GM13976 (cell line): ENCODE measurements at places on chromosomes 2 and 18.

DNA sequence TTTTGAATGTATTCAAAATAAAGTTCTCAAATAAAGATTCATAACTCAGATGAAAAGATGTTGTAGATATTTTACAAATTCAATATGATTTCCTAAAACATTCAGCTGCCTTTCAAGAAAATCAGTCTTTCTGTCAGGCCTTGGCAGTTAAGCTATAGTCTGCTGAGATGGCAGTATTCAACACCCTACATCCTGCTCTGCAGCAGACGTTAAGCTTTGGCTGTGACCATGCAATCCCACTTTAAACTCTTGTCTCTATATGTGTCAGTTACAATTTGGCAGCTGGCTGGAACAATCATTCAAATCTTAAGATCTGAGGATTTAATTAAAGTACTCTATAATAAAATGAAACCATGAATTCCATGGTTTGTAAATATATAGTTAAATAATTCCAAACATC is 567.3 kb upstream of the ZNF804A start:
- DNase-seq, result no peak

DNA sequence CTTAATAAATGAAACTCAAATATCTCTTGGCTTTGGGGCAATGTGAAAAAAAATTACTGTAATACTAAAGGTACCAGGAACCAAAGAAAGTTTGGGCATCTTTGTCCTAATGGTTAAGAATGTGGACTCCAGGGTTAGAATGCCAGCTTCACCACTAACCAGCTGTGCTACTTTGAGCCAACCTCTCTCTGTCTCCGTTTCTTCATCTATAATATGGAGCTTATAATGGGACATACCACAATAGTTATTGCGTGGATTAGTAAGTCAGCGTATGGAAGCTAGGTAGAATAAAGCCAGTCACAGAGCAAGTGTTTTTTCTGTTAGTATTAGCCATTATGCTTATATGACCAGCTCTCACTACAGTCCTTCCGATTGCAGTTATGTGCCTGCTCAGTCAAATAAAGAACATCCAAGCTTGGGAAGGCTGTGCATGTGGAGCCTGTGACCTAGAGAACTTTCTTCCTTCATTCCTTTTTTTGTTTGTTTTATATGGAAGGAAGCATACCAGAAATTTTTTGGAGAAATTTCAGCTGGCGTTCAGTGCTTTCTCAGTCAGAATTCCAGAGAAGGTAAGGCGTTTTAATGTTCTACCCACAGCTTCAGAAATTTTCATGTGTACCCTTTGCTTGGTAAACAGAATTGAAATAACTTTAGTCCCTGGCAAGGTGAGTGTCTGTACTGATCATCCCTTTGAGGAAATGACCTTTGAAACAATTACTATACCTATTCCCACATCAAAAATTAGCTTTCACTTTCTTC is 114.0 kb upstream of the RND3 start:
- DNase-seq, result no peak

- DNase-seq, result no peak
Measured at GRCh38 chr2:189836644-189837043, 52.4 kb downstream of the PMS1 start.

DNA sequence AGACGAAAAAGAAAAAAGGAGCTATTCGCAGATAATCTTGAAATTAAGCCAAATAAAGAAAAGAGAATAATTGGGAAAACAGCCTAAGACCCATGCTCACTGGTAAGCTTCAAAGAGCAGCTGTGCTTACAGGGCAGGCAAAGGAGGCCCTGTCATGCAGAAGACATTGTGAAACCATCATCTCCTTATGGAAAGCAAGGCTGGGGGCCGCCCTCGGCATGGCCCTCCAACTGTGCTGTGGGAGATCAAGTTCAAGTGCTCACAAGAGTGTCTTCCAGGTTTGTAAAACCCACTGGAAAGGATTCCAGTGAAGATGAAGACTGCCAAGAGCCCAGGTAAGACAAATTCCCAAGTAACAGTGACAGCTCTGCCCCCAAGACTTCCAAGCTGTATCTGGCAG is 32.2 kb downstream of the ACVR1 start:
- no peak for DNase-seq

- DNase-seq, result no peak
Measured at GRCh38 chr2:14804902-14805301, 172.4 kb downstream of the LRATD1 start.

DNA sequence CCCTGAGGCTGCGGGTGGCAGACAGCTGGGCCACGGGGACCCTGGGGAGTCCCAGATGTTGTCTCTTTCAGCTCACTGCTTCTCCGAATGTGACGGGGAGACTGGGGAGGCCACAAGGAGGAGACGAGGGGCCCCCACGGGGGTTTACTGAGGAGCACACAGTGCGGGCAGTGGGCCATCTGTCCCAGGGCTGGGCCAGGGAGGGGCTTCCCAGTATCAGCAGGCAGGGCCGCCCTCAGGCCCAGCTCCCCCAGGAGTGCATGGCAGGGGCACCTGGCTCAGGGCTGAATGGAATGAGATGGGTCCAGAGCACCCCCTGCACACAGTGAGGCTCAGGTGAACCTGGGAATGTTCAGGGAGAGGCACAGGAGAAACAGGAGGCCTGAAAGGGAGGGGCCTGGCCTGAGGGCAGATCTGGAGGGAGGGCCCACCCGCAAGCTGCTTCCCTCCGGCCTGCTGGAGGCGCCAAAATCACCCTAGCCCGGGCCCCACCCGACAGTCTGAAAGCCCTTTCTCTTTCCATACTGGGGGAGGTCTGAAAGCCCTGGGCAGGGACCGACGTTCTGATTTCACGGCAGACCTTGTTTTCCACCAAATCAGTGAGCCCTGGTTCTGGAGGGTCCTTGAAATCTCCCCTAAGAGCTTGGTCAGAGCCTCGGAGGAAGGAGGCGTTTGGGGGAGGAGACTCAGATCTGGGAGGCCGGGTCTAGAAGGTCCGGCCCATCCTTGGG is 35.5 kb upstream of the PTMA start:
- DNase-seq, result peak; percentile 84

GRCh38 chr18:72738136-72738535 is 129.7 kb downstream of the NETO1 start:
- DNase-seq, result no peak

DNA sequence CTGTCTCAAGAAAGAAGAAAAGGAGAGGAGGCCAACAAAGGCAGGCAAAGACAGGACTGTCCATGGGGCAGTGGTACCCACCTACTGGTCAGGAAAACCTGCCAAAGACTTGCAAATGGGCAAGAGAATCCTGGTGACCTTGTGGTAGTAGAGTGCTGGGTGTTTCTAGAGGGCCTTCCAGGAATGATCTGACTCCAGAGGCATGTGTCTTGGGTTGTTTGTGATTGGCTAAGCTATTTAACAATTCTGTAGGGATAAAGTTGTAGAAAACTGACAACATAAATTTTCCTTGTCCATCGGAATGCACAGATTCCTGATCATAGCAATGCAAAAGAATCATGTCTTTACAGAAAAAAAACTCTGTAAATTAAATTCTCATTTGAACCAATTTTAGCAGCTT is 68.5 kb upstream of the ZNF532 start:
- DNase-seq, result no peak

GRCh38 chr2:172219201-172219600 is 116.5 kb upstream of the DLX2 start:
- no peak for DNase-seq

GRCh38 chr2:134207589-134208209 is 46.2 kb upstream of the MGAT5 start:
- DNase-seq, result peak; percentile 42

- no peak for DNase-seq
Measured at GRCh38 chr2:236847538-236848263, 238.0 kb upstream of the COPS8 start.

- peak; percentile 38 for DNase-seq
Measured at GRCh38 chr2:42342061-42342794, 18.8 kb downstream of the COX7A2L start.

- no peak for DNase-seq
Measured at GRCh38 chr18:36702401-36703013, 126.3 kb downstream of the TPGS2 start.
